ENCODE measurements at places on chromosomes 2 and 18.

DNA sequence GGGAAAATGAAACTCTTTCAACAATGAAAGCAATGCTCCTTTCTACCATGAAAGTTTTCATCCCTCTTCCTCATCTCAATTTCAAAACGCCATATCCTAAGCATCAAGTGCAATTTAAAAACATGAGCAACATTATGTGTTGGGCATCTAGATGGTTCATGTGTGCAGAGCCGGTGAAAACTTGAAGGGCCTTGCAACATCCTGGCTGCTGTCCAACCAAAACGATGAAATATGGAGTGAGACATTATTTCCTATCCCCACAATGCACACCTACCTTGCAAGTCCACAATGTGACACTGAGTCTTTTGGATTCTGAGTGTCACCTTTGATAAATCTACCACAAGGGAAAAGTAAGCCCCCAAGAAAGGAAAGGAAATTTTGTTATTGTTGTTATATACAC, 110.0 kb downstream of the NCKAP5 start:
- no peak for DNase-seq

GRCh38 chr18:56935434-56936040, 211.3 kb upstream of the BOD1L2 start:
- no peak for DNase-seq

DNA sequence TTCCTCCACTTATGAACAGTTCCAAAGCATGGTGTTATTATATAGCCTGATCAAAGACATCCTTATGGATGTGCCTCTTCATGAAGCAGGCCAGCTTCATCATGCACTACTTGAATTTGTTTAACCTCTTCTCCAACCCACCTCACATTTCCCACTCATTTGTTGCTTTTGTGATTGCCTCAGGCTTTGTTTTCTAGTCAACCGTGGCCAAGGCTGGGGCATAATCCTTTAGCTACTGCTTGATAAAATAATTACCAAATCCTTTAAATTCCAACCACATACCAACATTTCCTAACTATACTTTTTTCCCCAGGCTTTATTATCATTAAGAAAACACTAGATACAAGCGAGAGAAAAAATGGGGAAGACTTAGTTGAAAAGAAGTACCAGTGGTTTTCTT, 39.6 kb upstream of the SCN1A start:
- no peak for DNase-seq

DNA sequence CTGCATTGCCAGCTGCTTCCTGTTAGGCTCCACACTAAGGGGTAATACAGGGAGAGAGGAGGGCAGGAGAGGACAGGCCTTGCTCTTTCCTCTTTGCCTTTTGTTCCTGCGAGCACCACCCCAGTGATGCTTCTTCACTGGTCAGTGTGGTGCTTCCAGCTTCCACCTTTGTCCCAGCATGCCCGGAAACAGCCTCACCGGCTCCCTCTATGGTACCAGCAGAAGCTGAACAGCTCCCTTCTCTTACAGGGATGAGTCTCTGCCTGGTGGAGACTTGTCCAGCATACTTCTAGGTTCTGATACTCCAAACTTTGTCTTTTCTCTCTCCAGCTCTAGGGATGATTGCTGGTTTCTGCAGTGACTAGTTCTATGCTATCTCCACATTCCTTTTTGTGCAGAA, 413.3 kb downstream of the TSN start:
- DNase-seq: no peak

Data from prostate gland (tissue), 2 donors.